ENCODE measurements at places on chromosomes 7 and 10.

- no peak for DNase-seq
These were observed 25.4 kb downstream of the ARHGAP21 start for GRCh38 chr10:24698270-24698669.

DNA sequence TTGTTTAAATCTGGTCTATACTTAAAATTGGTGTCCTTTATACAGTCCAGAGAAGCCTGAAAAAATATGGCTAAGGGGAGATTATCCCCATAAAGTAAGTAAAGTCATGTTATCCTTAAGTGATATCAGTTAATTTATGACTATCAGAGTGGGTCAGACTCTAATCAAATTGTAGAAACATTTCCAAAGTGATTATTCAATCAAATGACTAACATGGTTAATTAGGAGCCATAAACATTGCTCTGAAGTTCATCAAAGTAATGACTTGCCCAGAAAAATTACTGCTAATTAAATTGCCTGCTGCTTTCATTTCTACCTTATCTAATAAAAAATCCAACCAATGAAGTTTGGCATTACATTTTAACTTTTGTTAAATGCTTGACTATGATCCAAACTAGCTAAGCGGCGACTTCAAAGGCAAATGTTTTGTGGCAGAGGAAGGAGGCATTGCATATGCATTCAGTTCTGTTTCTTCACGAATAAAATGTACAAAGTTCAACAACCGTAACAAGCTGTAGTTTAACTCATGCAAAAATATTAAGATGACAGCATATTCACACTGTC, 76.7 kb downstream of the ETV1 start:
- no peak for DNase-seq

DNA sequence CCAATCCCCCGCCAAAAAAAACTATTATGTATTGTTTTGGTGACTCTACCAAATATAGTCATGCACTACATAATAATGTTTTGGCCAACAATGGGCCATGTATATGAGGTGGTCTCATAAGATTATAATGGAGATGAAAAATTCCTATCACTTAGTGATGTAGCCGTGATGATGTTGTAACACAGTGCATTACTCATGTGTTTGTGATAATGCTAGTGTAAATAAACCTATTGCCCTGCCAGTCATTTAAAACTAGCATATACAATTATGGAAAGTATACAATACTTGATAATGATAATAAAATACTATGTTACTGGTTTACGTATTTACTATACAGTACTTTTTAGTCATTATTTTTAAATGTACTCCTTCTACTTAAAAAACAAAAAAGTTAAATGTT, 101.5 kb downstream of the SLC25A40 start:
- DNase-seq = no peak

- no peak for DNase-seq
These were observed 168.4 kb upstream of the IMMP2L start for GRCh38 chr7:111730476-111731300.

- DNase-seq = no peak
These were observed 273.1 kb downstream of the AUTS2 start for GRCh38 chr7:69871213-69871885.

DNA sequence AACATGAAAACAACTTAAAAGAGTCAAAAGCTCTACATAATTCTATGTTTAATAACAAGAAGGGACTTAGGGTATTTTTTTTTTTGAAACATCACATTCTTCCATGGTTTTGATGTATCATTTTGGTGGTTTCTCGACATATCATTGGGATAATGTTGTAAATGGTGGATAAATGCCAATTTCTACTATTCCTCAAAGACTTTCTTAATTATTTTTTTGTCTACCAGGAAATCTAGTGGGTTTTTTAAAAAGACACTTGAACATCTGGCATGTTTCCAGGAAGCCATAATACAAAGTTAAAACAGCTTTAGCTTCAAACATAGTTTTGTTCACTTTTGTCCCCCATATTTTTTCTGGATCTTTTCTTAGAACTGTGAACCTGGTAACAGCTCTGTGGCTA, 200.4 kb downstream of the DKK1 start:
- no peak for DNase-seq

- DNase-seq = no peak
These were observed 30.4 kb upstream of the ELFN1 start for GRCh38 chr7:1639532-1640175.

Measured in stimulated activated CD8-positive, alpha-beta memory T cell treated with anti-CD3 and anti-CD28 coated beads, Interleukin-7, amount 100 ng/mL, for 4 hours (primary cell).